GM04503 (cell line): ENCODE measurements at places on chromosomes 1 and 21.

- no peak for DNase-seq
Measured at GRCh38 chr1:149931212-149931790, 3.7 kb upstream of the SF3B4 start.

DNA sequence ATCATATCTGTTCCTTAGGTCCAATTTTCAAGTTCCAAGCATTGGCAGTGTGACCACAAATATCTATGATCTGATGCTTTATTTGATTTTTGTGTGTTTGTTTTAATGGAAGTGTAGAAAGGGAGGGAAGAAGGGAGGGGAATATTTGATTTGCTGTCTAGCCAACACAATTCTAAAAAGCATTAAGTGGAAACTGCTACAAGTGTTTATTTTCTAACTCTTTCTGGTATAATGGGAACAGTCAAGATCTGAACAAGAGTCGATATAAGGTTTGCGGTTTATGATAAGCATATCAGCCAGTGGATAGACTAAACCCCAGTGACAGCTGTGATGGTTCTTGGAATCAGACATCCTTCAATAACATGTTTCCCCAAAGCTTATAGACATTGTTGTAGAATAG, 267.8 kb upstream of the SNX7 start:
- DNase-seq: no peak

DNA sequence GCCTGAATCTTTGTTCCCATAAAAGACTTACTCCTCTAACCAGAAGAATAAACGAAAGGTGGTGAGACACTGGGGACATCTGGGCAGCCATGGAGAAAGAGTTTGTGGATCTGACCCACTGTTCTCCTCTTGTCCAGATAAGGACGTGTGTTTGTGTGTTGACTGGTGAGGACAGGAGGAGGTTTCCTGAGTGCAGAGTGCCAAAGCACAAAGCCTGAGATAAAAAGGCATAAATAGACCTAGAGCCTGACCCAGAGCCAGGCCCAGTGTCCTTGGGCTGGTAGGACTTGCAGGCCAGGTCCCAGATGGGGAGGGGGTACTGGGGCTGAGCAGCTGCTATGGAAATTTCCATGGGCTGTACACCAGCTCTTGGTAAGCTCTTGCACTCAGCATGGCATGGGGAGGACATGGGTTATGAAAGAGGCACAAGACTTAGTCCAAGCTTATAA, 19.6 kb upstream of the COQ8A start:
- DNase-seq: no peak

DNA sequence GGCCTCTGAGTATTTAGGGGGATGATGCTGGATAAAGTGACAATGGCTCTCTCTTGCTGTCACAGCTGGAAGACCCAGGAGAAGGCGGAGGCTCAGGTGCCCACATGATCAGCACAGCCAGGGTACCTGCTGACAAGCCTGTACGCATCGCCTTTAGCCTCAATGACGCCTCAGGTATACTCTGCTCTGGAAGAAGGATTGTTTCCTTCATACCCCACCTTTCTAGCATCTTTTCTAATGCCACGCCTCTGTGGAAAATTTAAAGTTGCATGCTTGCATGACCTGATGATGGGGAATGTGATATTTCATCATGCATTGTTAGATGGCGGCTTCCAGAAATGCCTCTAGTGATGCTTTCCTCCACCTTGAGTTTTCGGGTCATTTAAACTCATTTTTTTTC, 2.8 kb downstream of the MAP3K7CL start:
- DNase-seq: no peak

- no peak for DNase-seq
Measured at GRCh38 chr1:185912504-185912903, 178.3 kb downstream of the HMCN1 start.

- DNase-seq: no peak
Measured at GRCh38 chr1:92910081-92910480, 51.2 kb downstream of the DIPK1A start.

DNA sequence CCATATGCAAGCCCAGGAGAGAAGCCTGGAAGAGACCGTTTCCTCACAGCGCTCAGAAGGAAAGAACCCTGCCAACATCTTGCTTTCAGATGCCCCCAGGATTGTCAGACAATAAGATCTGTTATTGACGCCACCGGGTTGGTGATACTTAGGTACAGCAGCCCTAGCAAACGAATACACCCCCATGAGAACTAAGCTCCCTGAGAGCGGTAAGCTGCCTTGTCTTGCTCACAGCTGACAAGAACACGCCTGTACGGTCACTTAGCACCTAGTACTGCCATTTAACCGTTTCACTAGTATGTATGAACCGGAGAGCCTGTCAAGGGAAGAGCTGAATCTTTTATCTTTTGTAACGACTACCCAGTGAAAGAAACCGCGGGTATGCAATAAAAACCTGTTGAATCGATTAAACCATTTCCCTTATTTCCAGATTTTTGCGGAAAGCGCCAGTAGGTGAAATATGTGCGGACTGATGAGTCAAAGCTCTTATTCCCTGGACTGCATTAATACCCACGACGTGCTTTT, 619 bp upstream of the ZBTB8B start:
- no peak for DNase-seq

- DNase-seq: no peak
Measured at GRCh38 chr1:195202241-195202640, 1406.0 kb downstream of the KCNT2 start.
